ENCODE measurements at places on chromosomes 3 and 15.

- DNase-seq, result no peak
Observed at GRCh38 chr3:46667657-46668056, 25.8 kb downstream of the ALS2CL start.

GRCh38 chr3:22685597-22685996 is 517.5 kb upstream of the UBE2E2 start:
- DNase-seq, result no peak

DNA sequence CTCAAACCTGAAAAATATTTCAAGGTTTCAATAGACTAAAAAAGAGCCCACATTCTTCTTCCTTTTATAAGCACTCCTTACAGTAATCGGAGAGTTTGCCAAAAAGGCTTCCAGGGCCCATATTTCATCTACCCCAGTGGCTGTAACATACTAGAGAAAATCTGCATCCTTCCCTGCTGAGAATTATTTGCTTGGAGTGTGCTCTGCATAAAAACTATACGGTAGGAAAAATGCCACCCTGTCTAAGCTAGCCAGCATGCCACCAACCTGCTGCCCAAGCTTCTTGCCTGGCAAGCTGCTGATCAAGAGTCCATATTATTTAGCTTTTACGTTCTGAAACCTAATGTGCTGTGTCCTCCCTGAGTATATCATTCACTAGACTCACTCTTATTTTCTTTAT is 107.1 kb downstream of the FGF12 start:
- no peak for DNase-seq

DNA sequence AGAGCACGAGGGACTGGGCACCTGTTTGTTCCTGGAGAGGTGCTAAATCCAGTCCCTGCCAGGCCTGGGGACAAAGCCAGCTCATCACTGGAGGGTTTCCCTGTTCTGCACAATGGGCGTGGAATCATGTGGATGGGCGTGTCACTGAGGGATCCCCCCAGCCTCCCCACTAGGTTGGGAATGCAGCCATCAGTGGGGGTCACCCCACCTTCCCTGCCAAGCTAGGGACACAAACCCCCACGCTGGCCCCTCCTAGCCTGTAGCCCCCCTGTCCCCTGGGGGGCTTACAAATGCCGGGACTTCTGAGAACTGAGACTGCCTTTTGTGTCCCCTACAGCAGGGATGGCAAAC is 61.9 kb downstream of the NSMCE3 start:
- no peak for DNase-seq

DNA sequence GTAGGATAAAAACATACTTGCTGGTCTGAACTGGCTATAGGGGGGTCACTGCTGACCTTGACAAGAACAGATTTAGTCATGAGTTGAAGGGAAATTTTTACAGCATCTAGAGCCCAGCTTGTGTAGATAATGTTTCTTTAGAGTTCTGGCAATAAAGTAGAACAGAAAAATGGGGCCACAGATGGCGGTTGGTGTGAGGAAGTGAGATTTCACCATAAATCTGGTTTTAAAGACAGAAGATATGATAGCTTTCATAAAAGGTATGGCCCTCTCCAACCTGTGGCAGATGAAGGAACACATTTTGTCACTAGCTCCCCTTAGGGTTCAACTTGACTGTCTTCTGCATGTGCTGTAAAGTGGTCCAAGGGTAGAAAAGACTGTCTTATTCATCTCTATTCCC is 24.3 kb upstream of the IMPDH2 start:
- DNase-seq, result no peak

DNA sequence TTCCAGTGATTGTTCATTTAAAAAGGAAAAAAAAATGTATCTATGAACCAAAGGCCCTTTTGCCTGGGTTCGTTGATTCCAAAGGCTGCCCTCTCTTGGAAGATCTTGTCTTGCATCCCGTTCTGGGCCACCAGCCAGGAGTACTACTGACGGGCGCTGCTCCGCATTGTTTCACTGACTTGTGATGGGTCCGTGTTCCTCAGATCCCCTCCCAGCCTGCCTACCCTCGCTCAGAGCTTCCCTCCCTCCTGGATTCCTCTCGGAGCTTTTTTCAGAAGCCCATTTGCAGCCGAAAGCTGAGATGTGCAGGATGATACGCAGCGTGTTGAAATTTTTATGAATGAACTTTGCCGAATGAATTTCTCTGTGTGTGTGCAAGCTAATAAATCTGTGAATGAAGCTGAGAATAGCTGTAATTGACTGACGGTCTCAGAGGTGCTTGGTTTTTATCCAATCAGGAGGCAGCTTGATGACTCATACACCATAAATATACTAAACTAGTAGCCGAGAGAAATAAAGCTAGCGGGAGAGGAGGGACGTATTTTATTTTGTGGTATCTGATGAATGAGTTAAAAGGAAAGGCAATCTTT is at the start of gene SHC4:
TSS of gene SHC4 (minus strand) at position 396 of the 590 bp plus-strand sequence. CDS start 904 bp downstream, outside the sequence.
- peak; percentile 67 for DNase-seq

DNA sequence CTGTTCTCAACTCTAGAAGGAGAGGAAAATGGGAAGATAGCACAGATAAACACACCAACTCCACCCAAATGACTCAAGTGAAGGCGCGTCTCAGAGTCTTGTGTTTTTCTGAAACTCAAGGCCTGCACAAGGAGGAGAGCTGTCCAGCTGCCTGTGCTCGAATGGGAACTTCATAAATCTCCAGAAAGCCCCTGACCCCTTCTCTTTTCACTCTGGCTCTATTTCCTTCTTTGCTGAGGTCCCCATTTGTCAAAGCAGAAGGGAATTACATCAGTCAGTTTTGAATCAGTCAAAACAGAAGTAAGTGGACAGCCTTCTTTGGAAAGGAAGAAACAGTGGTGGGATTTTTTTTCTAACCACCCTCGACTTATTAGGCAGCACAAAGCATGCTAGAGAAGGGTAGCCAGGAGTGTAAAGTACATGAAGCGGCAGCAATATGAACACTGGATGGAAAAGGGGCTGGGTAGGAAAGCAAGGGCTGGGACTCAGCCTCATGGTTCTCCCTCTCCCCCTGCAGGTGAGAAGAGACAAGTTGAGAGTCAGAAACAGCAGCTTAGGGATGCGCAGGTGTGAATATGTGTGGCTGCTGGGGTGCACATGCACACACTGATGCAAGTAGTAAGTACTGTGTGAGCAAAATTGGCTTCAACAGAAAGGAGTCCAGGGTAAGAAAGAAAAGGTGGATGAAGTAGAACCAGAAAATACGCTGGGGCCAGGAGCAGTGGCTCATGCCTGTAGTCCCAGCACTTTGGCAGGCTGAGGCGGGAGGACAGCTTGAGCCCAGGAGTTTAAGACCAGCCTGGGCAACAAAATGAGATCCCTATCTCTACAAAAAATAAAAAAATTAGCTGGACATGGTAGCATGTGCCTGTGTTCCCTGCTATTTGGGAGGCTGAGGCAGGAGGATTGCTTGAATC is 36.6 kb upstream of the MAGEF1 start:
- peak; percentile 63 for DNase-seq

DNA sequence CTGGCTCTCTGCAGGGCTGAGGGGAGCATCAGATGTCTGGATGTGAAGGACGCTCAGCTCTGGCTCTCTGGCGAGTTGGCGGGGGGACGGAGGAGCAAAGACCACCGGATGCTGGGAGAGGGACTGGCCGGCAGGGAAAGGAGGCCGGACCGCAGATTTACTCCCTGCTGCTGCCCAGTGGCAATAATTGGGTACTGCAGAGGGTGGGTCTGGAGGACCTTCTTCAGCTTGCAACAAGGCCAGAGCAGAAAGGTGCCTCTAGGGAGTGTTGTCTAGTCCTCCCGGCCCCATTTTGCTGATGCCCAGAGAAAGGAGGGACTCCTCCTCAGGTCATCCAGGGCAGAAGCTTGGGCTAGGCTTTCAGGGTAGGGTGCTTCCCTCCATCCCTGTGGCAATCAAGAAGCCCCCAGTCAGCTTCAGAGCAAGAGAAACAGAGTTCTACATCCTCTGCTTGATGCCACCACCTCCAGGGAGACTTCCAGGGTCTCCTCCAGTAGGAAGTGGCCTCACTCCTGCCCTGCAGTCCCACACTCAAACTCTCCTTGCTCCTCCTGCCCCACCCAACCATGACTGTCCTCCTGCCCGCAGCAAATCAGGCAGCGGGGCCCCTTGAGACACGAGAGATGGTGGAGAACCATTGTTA is 20.3 kb upstream of the CSPG4 start:
- peak; percentile 82 for DNase-seq

All from iPS-NIHi11 (cell line).